CD4-positive, alpha-beta T cell treated with Interferon alpha-2 for 1 hour (primary cell): ENCODE measurements at places on chromosomes 5 and 9.

DNA sequence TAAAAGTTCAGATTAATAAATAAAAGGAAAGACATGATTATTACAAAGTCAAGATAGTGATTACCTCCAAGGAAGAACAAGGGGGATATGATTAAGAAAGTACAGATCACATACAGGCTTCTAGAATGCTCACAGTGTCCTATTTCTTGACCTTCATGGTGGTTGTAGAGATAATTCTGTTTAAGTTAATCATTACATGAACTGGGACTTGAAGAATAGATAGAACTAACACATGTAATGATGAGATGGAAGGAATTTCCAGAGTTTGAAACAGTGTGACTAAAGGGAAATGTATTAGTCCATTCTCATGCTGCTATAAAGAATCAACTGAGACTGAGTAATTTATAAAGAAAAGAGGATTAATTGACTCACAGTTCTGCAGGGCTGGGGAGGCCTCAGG lies 72.7 kb downstream of the LURAP1L start:
- DNase-seq, result no peak

DNA sequence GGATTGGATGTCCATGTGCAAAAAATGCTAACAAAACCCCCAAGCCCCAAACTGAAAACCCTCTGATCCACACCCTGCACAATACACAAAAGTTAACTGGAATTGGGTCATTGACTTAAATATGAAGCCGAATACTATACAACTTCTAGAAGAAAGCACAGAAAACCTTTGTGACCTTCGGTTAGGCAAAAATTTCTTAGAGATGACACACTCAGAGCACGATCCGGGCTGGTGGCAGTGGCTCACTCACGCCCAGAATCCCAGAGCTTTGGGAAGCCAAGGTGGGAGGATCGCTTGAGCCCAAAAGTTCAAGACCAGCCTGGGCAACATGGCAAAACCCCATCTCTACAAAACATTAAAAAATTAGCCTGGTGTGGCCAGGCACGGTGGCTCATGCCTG lies 1.8 kb upstream of the DIPK1B start:
- no peak for DNase-seq

DNA sequence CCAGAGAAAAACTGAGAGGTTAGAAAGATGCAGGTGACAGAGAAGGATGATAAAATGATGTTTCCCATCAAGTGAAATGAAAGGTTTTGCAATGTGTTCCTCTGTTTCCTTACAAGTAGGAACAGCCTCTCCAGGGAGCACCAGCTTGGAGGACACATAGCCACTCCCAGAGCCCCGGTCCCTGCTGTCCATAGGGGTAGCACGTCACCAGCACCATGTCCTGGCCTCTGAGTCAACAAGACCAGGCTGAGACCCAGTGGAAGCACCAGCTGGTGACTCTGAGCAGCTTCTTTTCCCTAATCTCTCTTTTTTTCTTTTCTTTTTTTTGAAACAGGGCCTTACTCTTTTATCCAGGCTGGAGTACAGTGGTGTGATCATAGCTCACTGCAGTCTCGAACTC lies 19.4 kb upstream of the HMCN2 start:
- DNase-seq, result no peak

GRCh38 chr5:128537221-128537999 lies 635 bp downstream of the FBN2 start:
- DNase-seq, result no peak

GRCh38 chr9:99820685-99821395 lies 845 bp upstream of the NR4A3 start:
- peak; percentile 66 for DNase-seq

DNA sequence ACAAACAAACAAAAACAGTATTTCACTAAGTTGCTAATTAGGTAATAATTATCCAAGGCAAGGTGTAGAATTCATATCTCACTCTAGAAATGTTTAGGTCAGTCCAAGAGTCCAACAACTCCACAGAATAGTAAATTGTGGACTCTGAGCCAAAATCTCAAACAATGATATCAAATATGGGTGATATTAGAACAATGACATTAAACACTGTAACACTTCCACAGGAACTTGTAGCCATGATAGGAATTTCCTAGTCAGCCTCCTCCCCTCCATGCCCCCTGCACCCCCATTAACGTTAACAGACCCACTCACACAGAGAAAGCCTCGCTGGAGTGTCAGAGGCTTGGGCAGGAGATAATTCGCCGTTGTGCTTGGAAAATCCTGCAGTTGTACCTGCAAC lies 305.0 kb upstream of the PIK3R1 start:
- no peak for DNase-seq

GRCh38 chr5:63962279-63962678 lies at the start of gene HTR1A:
TSS of gene HTR1A (minus strand) at chr5:63962445. CDS start at chr5:63961719, 726 bp downstream.
- DNase-seq, result no peak
